Stimulated activated CD4-positive, alpha-beta T cell treated with anti-CD3 and anti-CD28 coated beads, Interleukin-15, amount 100 ng/mL, for 1 hour (primary cell): ENCODE measurements at places on chromosomes 3 and 15.

GRCh38 chr3:55127565-55127964 lies 199.7 kb upstream of the LRTM1 start:
- DNase-seq: no peak

DNA sequence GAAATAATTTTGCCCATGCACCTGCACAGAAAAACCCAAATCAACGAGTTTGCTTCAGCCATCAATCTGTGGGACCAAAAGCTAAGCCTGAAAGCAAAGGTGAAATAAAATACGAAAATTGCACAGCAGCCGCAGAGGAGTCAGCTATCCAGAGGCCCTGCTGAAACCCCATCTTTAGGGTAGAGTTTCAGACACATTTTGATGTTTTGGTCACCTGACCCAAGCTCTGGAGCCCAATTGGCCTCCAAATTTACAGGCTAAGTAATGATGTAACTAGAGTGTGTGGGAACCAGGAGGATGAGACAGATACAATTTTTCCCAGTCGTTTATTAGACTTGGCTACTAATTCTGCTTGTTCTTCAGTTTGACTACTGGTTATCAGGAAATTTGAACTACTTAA lies 308.6 kb upstream of the ATP11B start:
- no peak for DNase-seq

GRCh38 chr15:75523011-75523410 lies 56.1 kb downstream of the PTPN9 start:
- no peak for DNase-seq

DNA sequence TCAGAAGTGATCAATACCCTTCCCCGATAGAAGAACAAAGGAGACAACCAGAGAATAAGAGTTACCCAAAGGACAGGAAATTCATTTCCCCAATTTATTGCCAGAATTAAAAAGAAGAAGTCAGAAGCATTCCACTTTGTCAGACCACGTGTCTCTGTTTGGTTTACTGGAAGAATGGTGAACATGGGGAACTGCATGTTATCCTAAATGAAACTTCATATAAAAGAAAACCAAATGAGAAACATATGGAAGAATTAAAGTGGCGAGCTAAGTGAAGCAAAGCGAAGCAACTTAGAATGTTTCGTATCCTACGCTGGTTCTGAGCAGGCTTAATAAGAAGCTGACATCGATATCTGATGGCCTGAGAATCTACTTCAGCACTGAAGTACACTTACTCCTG lies 190.7 kb downstream of the MAGI1 start:
- DNase-seq: no peak

DNA sequence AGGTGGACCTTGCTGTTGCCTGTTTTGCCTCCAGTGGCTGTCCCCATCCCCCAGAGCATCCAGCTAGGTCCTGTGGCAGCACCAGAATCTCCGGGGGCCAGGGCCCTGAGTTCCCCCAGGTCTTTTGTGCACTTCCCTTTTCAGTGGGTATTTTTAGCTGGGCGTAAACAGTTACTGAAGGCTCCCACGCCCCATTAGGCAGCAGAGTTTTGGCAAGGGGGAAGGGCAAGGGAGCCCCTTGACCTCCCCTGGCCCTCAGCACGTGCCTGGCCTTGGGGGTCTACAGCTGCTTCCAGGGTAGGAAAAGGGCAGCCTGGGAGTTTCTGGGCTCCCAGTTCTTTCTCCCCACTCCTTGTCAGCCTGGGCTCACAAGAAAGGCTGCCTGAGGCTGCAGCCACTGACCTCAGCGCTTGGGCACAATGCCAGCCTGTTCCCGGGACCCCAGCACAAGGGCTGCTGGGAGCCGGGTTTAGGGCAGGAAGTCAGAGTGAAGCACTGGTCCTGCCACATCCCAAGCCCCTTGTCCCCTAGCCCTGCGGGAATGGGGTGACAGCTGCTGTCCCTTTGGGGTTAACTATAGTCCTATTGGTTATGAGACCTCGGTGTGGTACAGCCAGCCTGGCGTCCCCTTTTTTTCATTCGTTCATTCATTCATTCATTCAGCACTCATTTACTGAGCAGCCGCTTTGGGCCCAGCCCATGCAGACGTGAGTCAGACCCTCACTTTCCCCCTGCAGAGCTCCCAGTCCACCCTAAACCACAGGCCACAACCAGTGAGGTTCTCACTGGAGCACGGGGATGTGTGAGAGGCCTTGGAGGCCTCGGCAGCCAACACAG lies 8.4 kb downstream of the CSK start:
- no peak for DNase-seq

DNA sequence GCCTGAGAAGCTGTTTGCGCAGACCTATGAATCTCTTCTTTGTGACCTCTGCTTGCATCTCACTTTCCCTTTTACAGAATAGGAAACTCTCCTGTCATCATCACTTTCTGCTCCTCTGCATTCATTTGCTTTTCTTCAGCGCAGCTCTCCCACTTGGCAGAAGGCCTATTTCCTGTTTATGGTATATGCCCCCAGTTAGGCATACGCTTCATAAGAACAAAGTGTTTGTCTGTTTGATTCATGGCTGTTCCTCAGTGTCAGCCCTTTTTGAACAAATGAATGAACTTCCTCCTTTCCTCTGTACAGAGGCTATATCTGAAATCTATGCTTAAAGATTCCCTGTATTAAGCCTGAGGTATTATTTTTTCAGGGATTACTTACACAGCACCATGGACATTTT lies 1216.9 kb upstream of the GBE1 start:
- no peak for DNase-seq
